ENCODE measurements at places on chromosomes 6 and 20. TPM values are rescaled to one million over a fixed set of nuclear protein-coding genes. Genes with fewer than 3 reads are reported as not detected.
A peak's percentile ranks its signal among the peaks of the same experiment; 100 is the strongest.

Gene PTK6
- total RNA-seq = not detected

Gene SNAP91
- total RNA-seq = not detected

Gene SLC22A1
- not detected for total RNA-seq

Gene PLG
- not detected for total RNA-seq

Gene BPIFB2
- total RNA-seq = not detected

Gene RIPOR2
- not detected for total RNA-seq

Gene CDKAL1
- total RNA-seq = 25.8 TPM

- peak; percentile 41 for DNase-seq
Measured at GRCh38 chr6:28794175-28795002, 129.4 kb downstream of the TRIM27 start.

- DNase-seq = peak; percentile 93
Measured at GRCh38 chr20:10253780-10254179, 35.1 kb downstream of the SNAP25 start.

GRCh38 chr6:146859206-146859605, 260.4 kb downstream of the ADGB start:
- no peak for DNase-seq

DNA sequence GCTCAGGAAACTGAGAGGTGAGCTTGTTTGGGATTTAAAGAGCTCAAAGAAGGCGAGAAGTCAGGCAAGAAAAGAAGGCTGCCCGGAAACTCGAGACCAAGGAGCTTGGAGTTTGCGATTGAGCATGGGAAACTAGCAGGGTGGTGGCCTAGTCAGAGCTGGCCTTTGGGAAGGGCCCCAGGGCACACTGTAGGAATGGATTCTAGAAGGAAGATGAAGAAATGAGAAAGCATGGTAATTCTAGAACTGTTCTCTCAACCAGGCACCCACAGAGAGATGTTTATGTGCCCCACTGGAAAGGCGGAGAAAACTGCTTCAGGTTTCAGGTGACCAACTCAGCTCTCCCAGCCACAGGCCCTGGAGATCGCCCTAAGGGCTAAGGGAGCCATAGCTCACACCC, 126.2 kb downstream of the FOXO3 start:
- no peak for DNase-seq

DNA sequence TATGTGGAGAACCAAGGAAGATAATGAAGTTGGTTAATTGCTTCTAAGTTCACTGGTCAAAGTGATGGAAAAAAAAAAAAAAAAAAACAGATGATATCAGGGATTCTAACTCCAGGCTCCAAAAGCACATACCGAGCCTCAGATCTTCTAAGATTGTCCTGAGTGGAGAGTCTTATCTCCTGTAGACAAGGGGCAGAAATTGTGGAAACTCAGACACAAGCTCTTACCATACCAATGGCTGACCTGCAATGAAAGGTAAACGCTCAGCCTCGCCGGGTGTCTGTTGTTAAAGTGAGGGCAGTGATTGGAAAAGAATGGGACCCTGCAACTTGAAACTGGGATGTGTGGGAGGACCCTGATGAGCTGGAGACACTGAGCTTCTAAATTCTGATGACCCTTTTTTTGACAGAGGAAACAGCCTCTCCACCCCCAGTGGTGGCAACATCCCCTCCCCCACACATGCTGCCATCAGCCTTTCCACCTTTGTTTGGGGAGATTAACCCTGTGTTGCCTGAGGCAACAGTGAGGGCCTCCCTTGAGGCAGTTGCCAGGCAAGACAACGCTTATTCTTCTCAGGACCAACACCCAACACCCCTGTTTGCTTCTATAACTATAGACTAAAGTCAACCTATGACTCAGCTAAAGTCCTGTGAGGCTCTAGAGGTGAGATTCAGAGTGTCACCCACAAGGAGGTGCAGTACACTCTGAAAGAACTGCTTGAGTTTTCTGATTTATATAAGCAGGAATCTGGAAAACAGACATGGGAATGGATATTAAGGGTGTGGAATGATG, 154.0 kb downstream of the THBS2 start:
- DNase-seq = no peak

- no peak for DNase-seq
Measured at GRCh38 chr6:35790683-35791082, 6.4 kb downstream of the CLPS start.

- DNase-seq = peak; percentile 88
Measured at GRCh38 chr6:44074439-44074812, 52.8 kb downstream of the MRPL14 start.

- DNase-seq = peak; percentile 82
Measured at GRCh38 chr6:148854096-148854495, 107.3 kb downstream of the UST start.

All from G401 (cell line).